Suprapubic skin (tissue), 4 donors: ENCODE measurements at places on chromosomes 5 and 9. TPM values are rescaled to one million over a fixed set of nuclear protein-coding genes. Genes with fewer than 3 reads are reported as not detected.

The SHISAL2B gene
- not detected for total RNA-seq

The GARNL3 gene
- 23.3 TPM for total RNA-seq

The GFRA3 gene
- total RNA-seq = 2.0 TPM

DNA sequence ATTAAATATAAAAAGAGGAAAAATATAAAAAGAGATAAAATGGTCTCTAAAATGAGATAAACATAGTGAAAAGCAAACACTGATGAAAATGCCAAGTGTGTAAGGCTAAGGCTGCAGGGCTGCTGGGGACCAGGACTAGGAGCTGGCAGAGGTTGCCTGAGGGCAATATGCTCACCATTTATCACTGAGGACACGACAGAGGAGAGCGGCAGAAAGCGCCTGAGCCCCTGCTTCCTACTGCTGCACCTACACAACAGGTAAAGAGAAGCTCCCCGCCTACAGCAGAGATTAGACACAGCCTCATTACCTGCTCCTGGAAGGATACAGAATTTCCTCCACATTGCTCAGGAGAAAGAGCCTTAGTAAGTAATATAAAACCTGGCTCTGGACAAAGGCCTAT is 70.7 kb upstream of the PPP1R2B start:
- H3K27ac ChIP-seq = no peak overlapping the region
- H3K27me3 ChIP-seq = no peaks in the 10 kb centered on the region
- H3K4me3 ChIP-seq = no peak overlapping the region
- H3K4me1 ChIP-seq = no peaks in the 10 kb centered on the region
- H3K36me3 ChIP-seq = no peaks in the 10 kb centered on the region
- DNase-seq = no peak

The LHX2 gene
- 1.7 TPM for total RNA-seq

DNA sequence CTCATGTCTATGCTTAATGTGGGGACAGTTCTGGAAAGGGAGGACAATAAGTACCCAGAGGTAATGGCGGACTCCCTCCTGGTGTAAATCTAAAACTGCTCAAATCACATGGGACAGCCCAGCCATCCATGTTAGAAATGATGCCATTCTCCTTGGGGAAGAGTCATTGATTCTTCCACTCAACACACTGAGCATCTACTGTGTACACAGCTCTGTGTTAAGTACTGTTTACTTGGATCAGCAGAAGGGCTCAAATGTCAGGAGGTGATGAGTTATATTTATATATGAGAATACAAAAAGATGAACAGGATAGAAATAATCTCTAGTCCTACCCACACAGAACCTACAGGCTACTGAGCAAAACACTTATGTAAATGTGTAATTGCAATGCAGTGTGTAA is 31.8 kb upstream of the NANS start:
- no peaks in the 10 kb centered on the region for H3K4me1 ChIP-seq
- H3K27me3 ChIP-seq = no peaks in the 10 kb centered on the region
- no peak for DNase-seq
- no peak overlapping the region for H3K4me3 ChIP-seq
- peaks cover 11% of the 10 kb centered on the region for H3K36me3 ChIP-seq

- no peak for DNase-seq
- peaks cover 26% of the 10 kb centered on the region for H3K4me1 ChIP-seq
- no peaks in the 10 kb centered on the region for H3K27me3 ChIP-seq
- no peak overlapping the region for H3K27ac ChIP-seq
- no peak overlapping the region for H3K4me3 ChIP-seq
- peaks cover 7% of the 10 kb centered on the region for H3K36me3 ChIP-seq
Measured at GRCh38 chr9:137679249-137679648, 60.4 kb downstream of the EHMT1 start.

DNA sequence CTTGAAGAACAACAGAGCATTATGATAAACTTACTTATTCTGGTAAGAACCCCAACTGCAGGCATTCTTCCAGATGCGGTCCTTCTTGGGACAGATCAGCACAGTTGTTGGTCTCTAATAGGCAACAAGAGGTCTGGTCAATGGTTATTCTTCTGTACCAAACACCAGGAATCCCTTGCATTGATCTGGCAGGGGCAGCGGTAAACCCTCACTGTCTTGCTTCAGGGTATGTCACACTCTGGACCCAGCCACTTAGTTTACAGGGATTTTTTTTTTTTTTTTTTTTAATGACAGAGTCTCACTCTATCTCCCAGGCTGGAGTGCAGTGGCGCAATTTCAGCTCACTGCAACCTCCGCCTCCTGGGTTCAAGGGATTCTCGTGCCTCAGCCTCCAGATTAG is 1.3 kb upstream of the FAM193B start:
- peaks cover 29% of the 10 kb centered on the region for H3K4me1 ChIP-seq
- no peak for DNase-seq
- no peaks in the 10 kb centered on the region for H3K36me3 ChIP-seq
- H3K27ac ChIP-seq = no peak overlapping the region

The CMYA5 gene
- total RNA-seq = 9.8 TPM

GRCh38 chr9:100229561-100229960 is 123.2 kb downstream of the TEX10 start:
- no peak overlapping the region for H3K4me3 ChIP-seq
- no peak overlapping the region for H3K27ac ChIP-seq
- no peaks in the 10 kb centered on the region for H3K4me1 ChIP-seq
- no peaks in the 10 kb centered on the region for H3K27me3 ChIP-seq
- H3K36me3 ChIP-seq = peaks cover 4% of the 10 kb centered on the region

DNA sequence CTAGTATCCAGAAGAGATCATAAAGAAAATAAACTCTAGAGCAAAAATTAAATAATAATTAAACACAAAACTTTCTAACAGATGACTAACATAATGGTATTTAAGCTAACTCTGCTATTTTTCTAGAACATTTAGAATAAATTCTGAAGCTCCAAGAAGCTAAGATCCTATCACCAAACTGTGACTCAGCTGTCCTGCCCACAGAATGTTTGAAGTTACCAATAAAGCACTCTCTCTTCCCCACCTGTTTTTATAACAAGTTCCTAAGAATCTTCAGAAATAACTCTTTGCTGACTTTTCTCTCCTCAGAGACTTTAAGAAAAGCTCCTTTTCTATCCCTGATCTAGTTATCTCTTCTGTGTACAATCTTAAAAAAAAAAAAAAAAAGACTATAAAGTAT is 6.0 kb upstream of the EFNA5 start:
- peaks cover 8% of the 10 kb centered on the region for H3K4me1 ChIP-seq
- H3K36me3 ChIP-seq = no peaks in the 10 kb centered on the region
- H3K27ac ChIP-seq = no peak overlapping the region
- no peak overlapping the region for H3K4me3 ChIP-seq
- no peak for DNase-seq
- H3K27me3 ChIP-seq = no peaks in the 10 kb centered on the region

- H3K36me3 ChIP-seq = no peaks in the 10 kb centered on the region
- no peak for DNase-seq
- H3K27me3 ChIP-seq = no peaks in the 10 kb centered on the region
- H3K4me3 ChIP-seq = no peak overlapping the region
- H3K4me1 ChIP-seq = no peaks in the 10 kb centered on the region
- no peak overlapping the region for H3K27ac ChIP-seq
Measured at GRCh38 chr5:126753227-126753626, 23.7 kb upstream of the LMNB1 start.

- H3K36me3 ChIP-seq = no peaks in the 10 kb centered on the region
- H3K27me3 ChIP-seq = peaks cover 63% of the 10 kb centered on the region
- DNase-seq = no peak
- H3K27ac ChIP-seq = no peak overlapping the region
- H3K4me1 ChIP-seq = peaks cover 22% of the 10 kb centered on the region
- H3K4me3 ChIP-seq = no peak overlapping the region
Measured at GRCh38 chr5:73295921-73296320, 122.9 kb downstream of the TMEM174 start.
